Activated CD4-positive, alpha-beta T cell treated with anti-CD3 and anti-CD28 coated beads for 36 hours (primary cell): ENCODE measurements at places on chromosomes 4 and X.
A peak's percentile ranks its signal among the peaks of the same experiment; 100 is the strongest.

DNA sequence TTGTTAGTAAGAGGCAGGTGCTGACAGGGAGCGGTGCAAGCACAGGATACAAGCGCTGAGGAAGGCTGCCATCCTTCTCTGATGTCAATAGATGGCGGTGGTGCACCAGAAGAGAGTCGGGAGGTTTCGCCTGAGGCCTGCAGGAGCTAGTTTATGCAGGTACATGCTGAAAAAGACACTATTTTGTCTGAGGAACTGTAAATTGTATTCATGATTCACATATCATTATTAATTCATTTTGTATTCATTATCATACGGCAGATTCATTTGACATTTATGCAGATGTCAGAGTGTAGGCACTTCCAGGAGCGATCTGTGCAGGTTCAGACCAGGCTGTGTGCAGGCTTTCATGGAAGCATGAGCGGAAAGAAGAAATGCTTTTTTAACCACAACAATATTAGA is 824.0 kb downstream of the STIM2 start:
- DNase-seq: peak; percentile 48

GRCh38 chrX:11193035-11193469 is 81.9 kb downstream of the HCCS start:
- DNase-seq: no peak

DNA sequence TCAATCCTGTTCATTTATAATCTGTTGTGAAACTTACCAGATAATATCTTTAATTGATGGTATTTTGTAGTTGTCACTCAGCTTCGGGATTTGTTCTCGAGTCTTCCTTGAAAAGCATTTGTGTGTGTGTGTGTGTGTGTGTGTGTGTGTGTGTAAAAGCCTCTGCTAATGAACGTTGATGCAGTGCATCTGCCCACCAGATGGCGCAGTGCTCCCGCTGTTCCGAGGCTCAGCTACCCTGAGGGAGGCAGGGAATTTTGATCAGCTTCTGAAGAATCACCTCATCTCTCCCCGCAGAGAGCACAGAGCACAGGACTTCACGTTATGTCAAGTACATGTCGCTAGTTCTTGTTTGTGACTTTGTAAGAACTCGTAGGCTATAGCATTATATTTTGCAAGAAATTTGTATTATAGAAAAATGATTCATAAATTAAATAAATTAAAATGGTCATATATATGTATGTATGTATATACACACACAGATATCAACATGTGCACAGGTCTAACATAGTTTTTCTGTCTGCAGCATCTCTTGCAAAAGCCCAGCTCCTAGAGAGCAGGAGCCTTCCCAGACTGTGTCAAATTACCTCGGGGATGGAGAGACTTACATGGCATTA is 316.7 kb upstream of the IGFBP7 start:
- DNase-seq: peak; percentile 72

GRCh38 chr4:100982345-100982744 is 365.0 kb downstream of the PPP3CA start:
- no peak for DNase-seq

- no peak for DNase-seq
These were observed 2023.7 kb downstream of the C4orf33 start for GRCh38 chr4:131119661-131120060.

- no peak for DNase-seq
These were observed 37.7 kb upstream of the PLAC1 start for GRCh38 chrX:134695999-134696398.

DNA sequence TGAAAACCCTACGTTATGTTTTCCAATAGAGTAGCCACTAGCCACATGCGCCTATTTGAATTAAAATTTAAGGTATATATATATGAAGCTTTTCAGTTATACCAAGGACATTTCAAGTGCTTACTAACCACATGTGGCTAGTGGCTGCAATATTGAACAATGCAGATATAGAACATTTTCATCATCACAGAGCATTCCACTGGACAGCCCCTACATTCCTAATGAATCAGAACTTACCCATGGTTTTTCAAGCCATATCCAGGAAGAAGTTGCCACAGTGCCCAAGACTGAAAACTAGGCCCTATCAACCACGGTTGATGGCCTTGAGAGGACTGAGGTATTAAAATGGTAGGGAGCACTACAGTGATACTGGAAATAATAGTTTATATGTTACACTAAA is 29.7 kb downstream of the NEK1 start:
- DNase-seq: no peak

DNA sequence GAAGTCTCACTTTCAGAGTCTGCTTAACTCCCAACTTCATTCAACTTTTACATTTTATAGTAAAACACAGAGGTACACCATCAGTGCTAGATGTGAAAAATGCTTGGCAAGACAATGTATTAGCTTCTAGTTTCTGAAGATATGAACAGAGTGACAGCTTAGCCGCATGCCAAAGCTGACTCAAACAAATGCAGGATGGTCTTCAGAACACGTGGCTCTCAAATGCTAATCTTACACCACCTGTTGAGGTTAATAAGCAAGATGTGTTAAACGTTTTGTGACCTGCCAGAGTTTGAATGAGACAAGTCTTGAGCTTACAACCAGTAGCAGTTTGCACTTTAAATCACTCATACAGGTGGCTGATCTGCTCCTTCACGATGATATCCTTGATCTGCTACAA is 18.9 kb upstream of the GPM6B start:
- no peak for DNase-seq

GRCh38 chrX:71144651-71145050 is at the start of gene NLGN3:
NLGN3 (plus strand) TSS chrX:71144841; CDS start chrX:71147750, 2,909 bp downstream.
- DNase-seq: no peak

DNA sequence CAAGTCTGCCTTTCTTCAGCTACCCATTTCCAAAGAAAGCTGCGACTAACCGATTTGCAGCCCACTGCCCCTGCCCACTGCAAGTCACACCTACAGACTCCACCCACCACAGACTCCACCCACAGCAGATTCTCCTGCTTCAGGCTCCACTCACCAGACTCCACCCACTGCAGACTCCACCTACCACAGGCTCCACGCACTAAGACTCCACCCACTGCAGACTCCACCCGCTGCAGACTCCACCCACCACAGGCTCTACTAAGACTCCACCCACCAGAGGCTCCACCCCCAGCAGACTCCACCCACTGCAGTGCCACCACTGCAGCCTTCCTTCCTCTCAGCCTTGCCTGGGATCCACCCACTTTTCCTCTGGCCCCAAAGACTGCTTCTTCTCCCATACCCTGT is 41.3 kb downstream of the ABLIM2 start:
- peak; percentile 74 for DNase-seq

GRCh38 chr4:3451956-3452355 is 10.2 kb downstream of the HGFAC start:
- DNase-seq: no peak

DNA sequence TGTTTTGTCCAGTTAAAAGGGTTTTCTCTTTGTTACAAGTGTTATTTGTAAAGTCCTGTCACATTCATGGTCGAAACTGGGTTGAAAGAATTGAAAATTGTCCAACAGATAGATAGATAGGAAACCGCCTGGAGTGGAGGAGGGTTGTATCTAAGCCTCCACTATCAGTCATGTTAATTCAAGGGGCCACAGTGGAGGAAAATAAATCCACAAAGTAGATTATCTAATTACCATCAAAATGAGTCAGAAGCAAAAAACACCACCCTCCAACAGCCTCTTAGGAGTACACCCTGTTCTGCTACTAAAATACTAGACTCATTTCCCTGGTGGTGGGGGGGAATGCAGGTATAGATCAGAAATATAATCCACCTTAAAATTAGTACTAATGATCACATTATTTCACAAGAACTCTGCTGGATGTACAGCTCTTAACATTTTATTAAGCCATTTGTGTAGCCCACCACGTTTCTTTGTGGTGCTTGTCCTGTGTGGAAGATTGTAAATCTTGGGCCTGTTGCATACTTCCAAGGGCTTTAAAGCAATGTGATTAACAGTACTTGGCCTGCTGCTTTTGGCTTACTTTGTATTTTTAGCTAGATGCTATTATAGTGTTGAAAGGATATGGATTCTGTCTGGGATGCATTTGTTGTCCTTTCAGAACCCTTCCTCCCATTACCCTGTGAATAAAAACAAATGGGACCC is 26.8 kb downstream of the RBBP7 start:
- no peak for DNase-seq

DNA sequence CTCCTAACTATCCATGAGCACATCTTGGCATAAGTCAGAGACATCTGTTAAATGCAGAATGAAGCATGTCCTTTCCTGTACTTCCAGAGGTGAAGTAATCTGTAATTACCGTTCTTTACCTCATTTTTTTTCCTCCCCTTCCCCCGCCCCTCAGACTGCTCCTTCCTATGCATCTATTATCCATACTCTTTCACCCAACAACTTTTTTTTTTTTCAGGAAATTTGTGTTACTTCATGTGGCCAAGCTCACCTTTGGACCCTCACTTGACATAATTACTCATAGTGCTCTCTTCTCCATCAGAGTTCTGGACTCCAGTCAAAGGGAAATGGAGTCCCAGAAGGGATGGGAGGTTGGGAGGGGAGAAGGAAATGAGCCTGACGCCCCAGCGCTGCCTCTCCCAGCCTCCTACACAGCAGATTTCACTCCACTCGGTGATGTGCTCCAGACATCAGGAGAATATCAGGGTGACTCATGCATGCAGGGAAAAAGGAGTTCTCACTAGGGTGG is 568.8 kb downstream of the STIM2 start:
- no peak for DNase-seq

- no peak for DNase-seq
These were observed 47.2 kb downstream of the IQCM start for GRCh38 chr4:149768477-149768876.

GRCh38 chr4:6395466-6396228 is 76.8 kb downstream of the PPP2R2C start:
- no peak for DNase-seq

DNA sequence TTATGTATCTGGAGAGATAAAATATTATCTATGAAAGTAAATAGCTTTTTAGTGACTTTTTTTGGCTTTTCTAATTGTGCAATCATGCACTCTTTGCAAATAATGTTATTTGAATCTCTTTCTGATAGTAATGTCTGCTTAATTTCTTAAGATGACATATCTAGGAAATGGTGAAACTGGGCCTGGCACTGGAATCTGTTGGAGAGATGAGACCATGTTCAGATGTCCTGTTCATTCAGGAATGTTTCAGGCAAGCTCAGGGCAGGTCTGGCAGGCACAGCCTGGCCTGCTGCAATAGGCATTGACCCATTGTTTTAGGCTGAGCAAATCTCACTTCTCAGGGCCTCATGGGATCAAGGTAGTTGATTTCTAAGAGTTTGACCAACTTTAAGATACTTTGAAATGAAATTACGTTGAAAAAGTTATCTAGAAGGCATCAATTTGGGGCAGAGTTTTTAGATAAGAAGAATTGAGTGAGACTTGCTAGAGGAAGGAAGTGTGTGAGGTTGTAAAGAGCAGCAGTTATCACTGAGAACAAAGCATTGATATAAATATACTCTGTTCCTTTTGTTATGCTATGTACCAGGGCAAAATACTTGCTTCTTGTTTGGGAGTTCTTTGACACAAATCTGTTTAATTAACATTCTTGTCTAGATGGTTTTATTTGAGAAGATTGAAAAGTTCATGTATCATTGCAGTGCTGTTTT is 133.0 kb upstream of the LEF1 start:
- DNase-seq: no peak

DNA sequence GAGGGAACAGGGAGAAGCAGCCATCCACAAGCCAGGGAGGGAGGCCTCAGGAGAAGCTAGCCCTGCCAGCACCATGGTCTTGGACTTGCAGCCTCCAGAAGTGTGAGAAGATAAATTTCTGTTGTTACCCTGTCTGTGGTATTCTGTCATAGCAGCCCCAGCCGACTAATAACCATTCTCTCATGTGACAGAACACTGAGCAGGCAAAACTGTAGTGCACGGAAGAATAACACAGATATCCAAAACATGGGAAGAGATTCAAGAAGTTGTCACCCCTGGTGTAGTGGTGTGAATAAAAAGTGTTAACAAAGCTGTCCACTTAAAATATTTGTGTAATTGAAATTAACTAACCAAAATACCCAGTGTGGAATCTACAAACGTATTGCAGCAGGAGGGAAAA is 265.0 kb downstream of the ARHGAP10 start:
- DNase-seq: no peak

DNA sequence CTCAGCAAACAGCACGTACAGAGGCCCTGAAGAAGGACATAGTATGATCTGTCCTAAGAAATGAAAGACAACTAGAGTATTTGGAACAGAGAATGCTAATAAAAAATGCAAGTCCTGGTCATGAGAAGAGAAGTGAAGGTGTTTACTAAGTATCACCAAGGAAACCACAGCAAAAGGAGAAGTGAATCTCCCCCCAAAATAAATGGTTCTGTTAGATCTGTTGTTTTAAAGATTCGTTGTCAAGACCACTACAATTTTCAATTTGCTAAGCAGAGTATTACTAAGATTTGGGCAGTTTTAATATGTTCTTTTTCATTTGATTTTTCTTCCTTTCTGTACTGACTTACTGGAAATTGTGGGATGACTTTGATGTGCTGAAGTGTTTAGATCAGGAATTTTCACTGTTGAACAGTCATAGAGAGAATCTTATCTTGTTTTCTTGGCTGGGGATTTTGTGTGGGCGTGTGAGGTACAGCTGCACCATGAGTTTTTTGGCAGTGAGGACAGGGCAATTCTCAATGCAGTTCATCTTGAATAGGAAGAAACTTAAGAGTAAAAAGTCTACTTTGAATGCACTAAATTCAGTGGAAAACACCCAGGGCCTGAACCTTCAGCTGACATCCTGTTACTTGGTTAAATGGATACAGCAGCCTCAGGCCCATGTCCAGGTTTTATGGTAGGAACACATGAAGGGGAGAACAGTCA is 132.2 kb downstream of the STIM2 start:
- peak; percentile 53 for DNase-seq

GRCh38 chr4:127210893-127211649 is 421.7 kb upstream of the INTU start:
- DNase-seq: no peak

GRCh38 chr4:13892739-13893105 is 265.2 kb upstream of the BOD1L1 start:
- no peak for DNase-seq

DNA sequence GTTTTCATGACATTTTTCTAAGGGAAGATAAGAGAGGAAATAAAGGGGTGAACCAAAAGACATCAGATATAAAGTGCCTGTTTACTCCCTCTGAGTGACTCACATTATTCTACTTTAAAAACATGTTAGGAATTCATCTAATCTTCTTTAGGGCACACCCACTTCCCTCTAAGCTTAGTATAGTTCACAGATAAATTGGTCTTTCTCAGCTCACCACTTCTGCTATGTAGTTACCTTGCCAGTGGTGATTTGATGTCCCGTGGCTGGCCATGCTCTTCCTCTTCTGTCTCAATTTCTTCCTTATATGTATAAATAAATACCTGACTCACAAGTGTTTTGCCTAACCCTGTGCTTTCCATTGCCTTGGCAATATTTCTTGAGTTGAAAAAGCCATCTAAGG is 96.8 kb downstream of the PDLIM5 start:
- DNase-seq: no peak

- DNase-seq: no peak
These were observed 84.0 kb upstream of the AFAP1 start for GRCh38 chr4:8023696-8024033.

GRCh38 chrX:19725641-19726040 is 161.8 kb downstream of the SH3KBP1 start:
- DNase-seq: no peak
